Activated CD4-positive, alpha-beta T cell treated with anti-CD3 and anti-CD28 coated beads, Interleukin-2, amount 50 U/mL, for 1 hour (primary cell): ENCODE measurements at places on chromosomes 1 and 21.

DNA sequence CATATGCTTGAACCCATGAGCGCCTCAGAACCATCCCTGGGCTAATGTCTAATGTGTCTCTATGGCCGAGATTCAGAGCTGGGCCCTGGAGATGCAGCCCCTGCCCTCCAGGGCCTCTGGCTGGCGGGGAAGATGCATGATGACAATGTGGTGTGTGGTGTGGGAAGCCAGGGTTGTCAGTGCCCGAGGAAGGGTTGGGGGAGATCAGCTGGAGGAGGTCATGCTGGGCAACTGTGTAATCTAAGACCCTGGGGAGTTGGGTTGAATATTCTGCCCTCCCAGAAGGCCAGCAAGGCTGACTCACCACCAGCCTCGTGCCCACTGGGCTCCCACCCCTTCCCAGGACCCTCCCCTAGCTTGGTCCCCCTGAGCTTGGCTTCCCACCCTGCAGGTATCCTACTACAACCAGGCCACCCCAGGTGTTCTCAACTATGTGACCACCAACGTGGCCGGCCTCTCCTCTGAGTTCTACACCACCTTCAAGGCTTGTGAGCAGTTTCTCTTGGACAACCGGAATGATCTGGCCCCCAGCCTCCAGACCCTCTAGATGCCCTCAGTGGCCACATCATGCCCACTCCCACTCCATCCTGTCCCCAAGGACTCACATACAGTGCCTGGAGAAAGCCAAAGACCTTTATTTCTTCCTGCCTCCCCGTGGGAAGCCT lies 14.6 kb downstream of the FAM151A start:
- DNase-seq: no peak

DNA sequence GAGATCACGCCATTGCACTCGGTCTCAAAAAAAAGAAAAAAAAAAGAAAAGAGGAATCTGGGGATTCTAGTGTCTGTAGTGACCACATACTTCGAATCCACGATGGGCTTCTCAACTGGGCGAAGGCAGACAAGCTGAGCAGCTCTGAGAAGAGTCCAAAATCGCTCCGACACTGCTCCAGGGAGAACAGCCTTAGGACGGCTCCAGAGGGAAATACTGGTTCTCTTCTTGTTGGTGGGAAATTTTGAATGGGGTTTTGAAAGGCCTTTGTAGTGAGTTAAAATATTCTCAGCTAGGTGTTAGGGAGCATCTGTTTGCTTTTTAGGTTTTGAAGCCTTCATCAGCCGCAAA lies 18.3 kb upstream of the HJV start:
- no peak for DNase-seq

DNA sequence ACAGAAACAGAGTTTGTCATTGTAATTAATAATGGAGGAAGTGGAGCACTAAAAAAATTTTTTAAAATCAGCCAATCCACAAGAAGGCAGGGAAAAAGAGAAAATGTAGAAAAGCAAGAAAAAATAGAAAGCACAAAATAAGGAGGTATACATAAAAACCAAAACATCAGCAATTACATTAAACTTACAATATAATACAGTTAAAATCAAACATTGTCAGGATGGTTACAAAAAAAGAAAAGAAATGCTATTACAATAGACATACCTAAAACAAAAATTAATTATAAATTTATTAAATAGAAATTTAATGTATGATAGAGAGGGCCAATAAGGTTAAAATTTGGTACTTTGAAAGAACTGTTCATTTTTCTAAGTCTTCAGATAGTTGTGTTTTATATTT lies 38.7 kb downstream of the PRSS38 start:
- DNase-seq: no peak

GRCh38 chr1:33306653-33307493 lies 14.0 kb downstream of the A3GALT2 start:
- DNase-seq: no peak

- DNase-seq: no peak
Measured at GRCh38 chr1:1917995-1918900, 831 bp downstream of the TMEM52 start.

- DNase-seq: no peak
Measured at GRCh38 chr1:244680667-244681066, 27.7 kb downstream of the DESI2 start.

DNA sequence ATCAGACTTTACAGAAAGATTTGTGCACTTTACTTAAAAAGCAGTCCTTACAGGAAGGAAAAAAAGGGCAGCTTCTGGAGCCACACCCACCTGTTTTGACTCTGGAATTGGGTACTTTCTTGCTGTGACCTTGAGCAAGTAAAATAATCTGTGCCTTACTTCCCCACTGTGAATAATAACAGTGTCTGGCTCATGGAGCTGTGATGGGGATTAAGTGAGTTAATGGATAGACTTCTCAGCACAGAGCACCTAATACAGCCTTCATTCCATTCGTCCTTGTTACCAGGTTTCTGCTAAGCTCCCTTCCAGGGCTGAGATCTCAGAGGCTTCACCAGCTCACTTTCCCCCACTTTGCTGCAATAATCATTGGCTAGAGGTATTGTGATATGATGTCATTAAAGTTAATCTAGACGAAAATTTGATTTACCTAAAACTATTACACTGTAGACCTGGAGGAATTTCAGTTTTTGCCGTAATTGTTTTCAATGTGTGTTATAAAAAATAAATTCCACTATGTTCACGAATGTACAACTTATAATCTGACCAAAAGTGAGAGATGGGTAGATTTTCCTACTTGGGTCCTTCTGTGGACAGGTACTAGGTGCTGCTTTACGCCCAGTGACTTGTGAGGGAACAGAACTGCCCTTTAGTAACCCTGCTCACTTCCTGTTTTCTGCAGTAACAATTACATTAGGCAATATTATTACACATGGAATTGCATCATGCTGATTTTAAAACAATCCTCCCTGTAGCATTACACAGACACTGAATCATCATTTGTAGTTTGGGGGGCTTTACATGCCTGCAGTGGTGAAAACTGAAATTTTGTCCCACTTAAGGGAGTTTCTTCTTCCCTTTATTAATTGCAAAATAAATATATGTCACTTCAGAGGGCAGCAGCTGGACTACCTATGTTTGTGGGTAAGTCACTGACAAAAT lies 19.7 kb upstream of the ABCG1 start:
- DNase-seq: no peak

GRCh38 chr1:228927946-228928898 lies 192.9 kb downstream of the RHOU start:
- DNase-seq: no peak

- DNase-seq: no peak
Measured at GRCh38 chr1:238950784-238951183, 435.6 kb upstream of the CHRM3 start.

DNA sequence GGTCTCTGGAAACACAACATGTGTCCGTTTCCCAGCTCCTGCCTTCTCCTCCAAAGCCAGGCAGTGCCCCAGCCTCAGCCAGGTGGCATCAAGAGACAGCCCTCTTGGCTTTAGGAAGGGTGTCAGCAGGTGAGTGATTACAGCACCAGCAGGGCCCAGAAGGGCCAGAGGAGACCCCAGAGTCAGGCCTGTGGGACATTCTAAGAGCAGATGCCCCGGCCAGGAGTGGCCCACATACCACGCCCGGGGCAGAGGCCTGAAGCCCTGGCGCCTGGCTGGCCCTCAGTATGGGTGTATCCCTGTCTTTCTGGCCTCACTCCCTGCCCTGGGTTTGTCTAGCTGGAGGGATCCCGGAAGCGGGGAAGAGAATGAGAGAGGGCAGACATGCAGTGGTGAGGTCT lies 109.2 kb downstream of the CASZ1 start:
- no peak for DNase-seq

DNA sequence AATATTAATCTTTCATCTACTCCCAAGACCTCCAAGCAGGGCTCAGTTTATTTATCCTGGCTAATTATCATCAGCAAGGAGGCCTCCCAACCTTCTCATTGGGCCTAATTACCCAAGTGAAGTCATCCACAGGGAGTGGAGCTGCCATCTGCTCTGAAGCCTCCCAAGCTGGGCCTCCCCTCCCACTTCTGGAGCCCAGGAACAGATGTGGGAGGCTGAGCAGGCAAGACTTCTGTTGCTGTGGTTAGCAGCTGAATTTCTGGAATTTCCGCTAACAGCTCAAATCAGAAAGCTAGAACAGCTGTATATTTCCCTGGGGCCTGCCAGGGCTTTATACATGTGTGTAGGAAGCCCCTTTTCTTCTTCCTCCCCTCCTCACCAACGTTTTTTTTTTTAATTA lies 127.5 kb downstream of the UCK2 start:
- no peak for DNase-seq

DNA sequence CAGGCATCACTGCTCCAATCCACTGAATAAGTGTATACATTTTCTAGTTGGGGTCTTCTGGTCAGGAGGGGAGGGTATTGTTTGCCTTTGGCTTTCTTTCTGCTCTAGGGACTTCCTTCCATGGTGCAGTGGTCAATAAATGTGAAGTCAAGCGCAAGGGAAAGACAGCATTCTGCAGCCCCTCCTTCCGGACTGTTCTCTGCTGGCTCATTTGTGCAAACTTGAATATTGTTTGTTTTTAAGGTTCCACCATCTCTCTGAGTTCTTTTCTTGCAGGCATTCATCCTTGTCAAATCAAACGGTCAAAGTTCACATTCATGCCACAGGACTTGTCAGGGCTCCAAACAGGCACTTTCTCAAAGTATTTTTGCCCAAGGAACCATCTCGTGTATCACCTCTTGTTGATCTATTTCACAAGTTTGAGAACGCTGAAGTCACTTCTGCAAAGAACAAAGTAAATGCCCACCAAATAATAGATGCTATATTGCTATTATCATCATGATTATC lies 205.6 kb upstream of the KAZN start:
- no peak for DNase-seq

DNA sequence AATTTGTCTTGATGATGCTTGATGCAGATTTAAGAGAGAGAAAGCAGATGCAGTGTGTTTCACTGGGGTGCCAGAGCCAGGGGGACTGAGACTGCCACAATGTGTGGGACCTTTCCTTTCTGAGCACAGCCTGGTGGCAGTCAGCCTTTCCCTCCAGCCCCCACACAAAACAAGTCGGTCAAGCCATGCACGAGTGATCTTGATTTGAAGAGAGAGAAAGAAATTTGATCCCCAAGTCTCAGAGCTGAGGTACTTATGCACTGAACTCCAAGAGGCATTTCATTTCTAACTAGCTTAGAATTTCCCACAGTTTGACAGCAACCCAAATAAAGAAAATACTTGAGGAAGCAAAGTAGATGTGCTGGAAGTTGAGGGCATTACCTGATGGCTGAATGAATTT lies 193.8 kb downstream of the ST6GALNAC3 start:
- DNase-seq: no peak

DNA sequence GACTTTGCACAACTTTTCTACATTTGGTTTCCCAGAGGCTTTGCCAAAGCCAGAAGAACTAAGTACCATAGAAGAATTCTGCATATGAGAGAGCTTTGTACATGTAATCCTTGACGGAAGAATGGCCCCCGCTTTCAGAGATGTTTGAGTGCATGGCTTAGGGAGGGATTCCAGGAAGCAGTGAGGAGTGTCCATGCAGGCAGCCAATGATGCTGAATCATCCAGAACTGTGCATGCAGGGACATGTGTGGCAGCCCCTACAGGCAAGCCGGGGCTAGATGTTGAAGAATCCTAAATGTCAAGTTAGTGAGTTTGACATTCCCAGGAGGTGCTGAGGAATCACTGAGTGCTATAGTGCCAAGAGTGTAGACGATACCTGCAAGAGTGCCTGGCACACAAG lies 9.9 kb upstream of the HAO2 start:
- no peak for DNase-seq

DNA sequence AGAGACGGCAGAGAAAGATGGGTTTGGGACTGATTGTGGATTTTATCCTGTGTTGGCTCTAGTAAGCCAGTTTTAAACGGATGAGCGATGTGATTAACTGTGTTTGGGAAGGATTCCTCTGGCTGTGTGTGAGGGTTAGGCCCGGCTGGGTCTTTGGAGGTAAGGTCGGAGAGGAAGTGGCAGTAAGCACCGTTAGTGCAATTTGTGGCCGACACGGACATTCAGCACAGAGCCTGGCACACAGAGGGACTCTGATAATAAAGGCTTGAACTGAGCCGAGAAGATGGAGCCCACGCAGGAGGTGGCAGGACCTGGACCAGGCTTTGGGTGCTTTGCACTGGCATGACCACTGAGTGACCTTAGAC lies 1.3 kb downstream of the MTFR1L start:
- DNase-seq: no peak

- no peak for DNase-seq
Measured at GRCh38 chr1:173861731-173862145, 6.1 kb downstream of the GAS5 start.

- no peak for DNase-seq
Measured at GRCh38 chr1:92820024-92820423, 11.8 kb upstream of the RPL5 start.

DNA sequence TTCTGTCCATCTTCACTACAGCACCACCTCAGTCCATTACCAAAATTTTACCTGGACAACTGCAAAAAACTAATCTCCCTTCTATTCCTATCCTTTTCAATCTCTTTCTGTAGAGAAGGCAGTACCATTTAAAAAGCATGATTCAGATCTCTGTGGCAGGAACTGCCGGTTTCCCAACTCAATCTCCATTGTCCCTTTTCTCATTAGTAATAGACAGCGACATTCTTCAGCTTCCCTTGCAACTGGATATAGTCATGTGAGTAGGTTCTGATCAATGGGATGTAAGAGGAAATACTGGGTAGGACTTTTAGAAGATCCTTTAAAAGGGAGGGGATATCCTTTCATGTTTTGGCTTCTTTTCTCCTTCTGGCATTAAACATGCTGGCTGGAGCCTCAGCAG lies 74.9 kb downstream of the ADCY10 start:
- no peak for DNase-seq

DNA sequence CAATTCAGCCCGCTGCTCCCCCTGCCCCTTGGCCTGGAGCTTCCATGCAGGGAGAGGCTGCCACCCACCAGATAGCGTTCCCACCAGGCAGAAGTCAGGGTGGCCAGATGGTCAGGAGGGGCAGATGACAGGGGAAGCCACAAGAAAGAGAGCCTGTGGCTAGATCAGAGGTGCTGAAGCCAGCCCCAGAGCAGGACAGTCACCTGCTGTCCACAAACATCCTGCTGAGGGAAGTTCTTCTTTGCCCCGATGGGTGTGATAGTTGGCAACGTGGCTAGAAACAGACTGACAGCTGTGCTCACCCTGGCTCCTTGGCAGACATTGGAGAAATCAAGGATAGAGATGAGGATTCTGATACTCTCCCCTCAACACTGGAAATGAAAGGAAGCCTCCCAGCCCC lies 27.2 kb upstream of the SRP9 start:
- DNase-seq: peak; percentile 3

GRCh38 chr1:205508227-205508714 lies 3.8 kb downstream of the CDK18 start:
- no peak for DNase-seq

DNA sequence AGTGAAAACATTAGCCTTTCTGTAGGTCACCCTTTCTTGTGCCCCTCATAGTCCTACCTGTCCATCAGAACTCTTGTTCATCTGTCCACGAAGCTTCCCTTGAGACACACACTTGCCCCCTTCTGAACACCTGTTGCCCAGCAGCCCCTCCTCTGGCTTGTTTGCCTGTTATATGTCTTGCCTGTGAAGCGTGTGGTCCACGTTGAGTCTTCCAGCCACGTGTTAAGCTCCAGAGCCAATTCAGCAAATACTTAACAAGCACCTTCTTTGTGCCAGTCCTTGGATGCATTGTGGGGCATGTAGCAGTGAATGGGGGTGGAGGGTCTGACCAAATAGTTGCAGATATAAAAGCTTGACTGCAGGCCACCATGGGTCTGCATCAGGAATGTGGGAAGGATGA lies 66.6 kb downstream of the MAN1C1 start:
- DNase-seq: no peak
